ENCODE measurements at places on chromosomes 1 and 21. TPM values are rescaled to one million over a fixed set of nuclear protein-coding genes. Genes with fewer than 3 reads are reported as not detected.

TNFRSF18 gene
- 0.33 TPM for total RNA-seq

ABCD3 gene
- total RNA-seq, result 43.3 TPM

KMO gene
- total RNA-seq, result 0.17 TPM

CDK18 gene
- total RNA-seq, result 1.3 TPM

KPRP gene
- not detected for total RNA-seq

EPHX1 gene
- total RNA-seq, result 67.9 TPM

AMY1C gene
- not detected for total RNA-seq

All from smooth muscle cell of trachea (primary cell).